ENCODE measurements at places on chromosomes 11 and 22.

DNA sequence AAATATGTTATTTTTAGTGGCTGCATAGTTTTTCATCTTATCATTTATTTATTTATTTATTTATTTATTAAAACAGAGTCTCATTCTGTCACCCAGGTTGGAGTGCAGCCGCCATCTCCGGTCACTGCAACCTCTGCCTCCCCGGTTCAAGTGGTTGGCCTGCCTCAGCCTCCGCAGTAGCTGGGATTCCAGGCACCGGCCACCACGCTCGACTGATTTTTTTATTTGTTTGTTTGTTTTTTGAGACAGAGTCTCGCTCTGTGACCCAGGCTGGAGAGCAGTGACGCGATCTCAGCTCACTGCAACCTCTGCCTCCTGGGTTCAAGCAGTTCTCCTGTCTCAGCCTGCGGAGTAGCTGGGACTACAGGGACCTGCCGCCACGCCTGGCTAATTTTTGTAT lies 262.9 kb upstream of the DDI1 start:
- no peak for DNase-seq

DNA sequence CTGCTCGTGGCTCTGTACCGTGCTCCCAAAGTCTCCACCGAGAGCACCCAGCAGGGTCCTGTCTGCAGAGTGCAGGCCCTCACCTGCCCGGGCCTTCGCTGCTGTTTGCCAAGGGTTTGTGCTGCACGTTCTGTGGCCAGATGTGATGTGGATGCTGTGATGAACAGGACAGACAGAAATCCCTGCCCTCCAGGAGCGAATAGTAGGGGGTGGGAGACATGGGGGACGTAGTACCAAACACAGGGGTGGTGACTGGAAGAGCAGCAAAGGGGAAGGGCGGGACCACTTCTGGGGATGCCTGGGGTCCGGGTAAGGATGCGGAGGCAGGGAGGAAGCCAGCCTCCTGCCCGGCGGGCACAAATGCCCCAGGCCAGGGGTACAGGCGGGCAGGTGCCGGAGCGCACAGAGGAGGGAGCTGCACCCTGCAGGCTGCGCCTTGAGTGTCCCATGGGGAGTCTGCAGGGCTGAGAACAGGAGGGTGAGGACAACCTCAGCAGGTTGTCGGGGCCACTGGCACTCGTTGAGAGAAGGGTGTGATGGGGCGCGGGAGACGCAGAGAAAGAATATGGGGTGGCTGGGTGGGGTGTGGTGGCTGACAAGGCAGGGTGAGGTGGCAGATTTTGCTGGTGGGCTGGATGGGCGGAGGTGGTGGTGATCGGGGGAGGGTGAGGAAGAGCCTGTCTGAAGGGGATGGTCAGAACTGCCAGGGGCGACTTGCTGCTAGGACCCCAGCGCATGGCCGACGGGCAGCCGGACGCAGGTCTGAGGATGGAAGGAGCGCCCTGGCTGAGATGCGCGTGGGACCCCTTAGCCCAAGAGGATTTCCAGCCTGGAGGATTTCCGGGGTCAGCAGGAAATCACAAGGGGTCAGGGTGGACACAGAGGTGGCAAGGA lies 16.3 kb upstream of the CTSD start:
- DNase-seq: no peak

DNA sequence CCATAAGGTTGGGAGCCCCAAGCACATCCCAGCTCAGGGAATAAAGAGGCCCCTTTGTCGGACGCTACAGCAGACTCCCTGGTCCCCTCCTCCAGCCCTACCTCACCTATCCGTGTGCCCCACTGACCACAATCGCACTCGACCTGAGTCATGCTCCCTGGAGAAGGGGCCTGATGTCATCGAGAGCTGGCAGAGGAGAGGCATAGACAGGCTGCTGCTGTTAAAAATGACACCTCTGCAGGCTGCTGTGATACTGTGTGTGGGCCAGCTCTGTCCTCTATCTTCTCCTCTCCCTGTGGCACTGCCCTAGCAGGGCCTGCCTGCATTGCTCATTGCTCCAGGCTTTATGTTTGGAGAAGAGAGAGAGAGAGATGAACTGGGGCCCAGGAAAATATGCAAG lies 123.4 kb upstream of the SYT13 start:
- no peak for DNase-seq

- peak; percentile 37 for DNase-seq
Observed at GRCh38 chr11:129695571-129696308, 119.9 kb upstream of the TMEM45B start.

GRCh38 chr22:19656541-19657251 lies 57.6 kb upstream of the SEPTIN5 start:
- no peak for DNase-seq

- DNase-seq: peak; percentile 57
Observed at GRCh38 chr11:76236092-76236999, 30.0 kb upstream of the WNT11 start.

DNA sequence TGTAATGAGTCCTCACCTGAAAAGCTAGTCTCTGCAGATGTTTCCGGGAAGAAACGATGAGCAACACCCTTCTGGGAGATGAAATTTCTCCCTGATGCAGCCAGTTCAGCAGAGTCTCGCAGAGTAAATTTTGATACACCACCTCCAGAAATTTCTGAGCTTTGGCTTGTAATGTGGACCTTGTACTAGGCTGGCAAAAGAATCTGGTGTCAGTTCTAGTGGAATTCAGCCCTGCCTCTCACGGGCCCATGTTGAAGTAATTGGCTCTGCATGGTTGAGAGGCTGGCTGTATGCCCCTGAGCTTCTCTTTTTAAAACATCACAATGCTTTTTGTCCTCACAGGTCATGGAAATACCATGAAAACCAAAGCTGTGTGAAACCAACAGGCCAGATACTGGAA lies at the start of gene GLYAT:
Gene GLYAT (minus strand): TSS at position 125 of the 400 bp plus-strand sequence. CDS start 7,447 bp downstream, outside the sequence.
- DNase-seq: no peak

DNA sequence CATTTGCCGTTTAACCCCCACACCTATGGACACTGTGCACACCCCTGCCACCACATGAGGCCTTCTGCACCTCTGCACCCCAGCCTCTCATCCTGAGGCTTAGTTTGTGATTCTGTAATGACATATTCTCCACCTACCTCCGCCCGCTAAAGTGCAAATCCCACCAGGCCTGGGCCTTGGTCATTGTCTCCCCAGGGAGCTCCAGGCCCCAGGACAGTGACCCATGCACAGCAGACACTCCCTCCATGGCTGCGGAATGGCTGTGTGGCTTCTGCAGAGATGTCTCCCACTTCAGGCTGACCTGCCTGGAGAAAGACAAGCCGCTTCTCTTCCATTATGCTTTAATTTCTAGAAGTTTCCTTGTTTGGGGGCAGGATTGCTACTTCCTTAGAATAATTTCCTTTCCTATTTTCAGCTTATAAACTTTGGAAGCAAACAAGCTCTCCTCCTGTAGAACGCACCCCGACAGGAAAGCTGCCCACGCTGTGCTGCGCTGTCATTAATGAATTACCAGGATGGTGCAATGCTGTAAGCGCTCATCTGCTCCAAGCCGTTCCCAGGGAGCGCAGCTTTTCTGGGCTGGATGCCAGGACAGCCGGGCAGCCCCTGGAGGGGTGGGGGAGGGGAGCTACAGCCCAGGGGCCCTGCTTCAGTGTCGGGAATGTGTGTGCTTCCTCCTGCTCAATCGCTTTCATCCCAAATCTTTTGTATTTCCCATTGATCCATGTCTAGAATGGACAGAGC lies 618.0 kb downstream of the BRD1 start:
- DNase-seq: no peak

- DNase-seq: no peak
Observed at GRCh38 chr11:64102005-64102738, 63.7 kb downstream of the MACROD1 start.

GRCh38 chr22:49468487-49469198 lies 359.0 kb downstream of the BRD1 start:
- DNase-seq: no peak

DNA sequence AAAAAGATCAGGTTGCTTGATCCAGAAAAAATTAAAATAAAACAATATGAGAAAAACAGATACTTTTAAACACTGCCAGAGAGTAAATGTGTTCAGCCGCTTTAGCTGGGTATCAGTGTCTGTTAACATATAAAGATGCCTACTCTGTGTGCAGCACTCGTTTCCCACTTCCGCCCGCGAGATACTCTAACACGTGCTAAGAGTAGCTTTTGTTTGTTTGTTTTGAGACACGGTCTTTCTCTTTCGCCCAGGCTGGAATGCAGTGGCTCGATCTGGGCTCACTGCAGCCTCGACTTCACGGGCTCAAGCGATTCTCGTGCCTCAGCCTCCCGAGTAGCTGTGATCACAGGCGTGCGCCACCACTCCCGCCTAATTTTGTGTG lies 531 bp upstream of the MEN1 start:
- DNase-seq: no peak

DNA sequence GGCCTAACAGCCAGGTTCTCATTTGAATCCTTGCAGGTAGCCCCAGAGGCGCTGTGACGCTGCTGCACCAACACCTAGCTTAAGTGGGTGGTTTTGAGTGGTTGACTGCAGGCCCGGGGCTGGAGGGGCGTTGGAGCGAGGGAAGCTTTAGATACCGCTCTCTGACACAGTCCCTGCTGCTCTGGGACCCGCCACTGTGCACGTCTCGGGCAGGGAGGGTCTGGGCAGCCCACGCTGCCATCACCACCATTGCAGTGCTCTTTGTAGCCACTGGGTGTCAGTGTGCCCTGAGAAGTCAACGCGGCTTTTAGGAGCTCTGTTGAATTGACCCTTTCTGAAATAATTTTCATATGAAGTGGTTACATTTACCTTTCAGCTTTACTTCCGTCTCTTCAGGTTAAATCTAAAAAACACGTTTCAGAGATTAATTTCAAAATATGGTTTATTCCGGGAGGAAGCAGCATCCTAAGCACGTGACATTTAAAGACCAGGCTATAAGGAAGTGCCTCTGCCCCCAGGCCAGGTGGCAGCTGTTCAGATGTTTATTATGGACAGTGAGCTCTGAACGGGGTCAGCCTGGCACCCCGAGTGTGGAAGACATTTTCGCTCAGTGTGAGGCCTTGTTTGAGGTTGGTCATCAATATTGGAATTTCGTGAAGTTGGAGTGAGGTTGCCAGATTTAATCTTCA lies 30.9 kb upstream of the PARVB start:
- DNase-seq: peak; percentile 77

GRCh38 chr11:40290171-40290631 lies 1169.3 kb downstream of the LRRC4C start:
- DNase-seq: no peak

DNA sequence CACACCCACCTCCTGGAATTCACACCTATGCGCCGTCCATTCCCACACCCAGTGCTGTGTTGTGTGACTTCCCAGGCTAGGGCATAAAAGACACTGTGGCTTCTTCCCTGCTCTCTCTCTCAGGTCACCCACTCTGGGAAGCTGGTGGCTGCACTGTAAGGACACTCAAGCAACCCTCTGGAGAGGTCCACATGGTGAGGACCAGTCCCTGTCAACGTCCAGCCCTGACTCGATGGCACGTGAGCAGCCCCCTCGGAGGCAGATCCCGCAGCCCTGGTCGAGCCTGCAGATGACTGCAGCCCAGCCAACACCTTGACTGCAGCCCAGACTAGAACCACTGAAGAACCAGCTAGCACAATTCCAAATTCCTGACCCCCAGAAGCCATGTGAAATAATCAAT lies 16.2 kb downstream of the CBX7 start:
- DNase-seq: no peak

GRCh38 chr11:61874377-61874809 lies 17.0 kb downstream of the FADS3 start:
- no peak for DNase-seq

DNA sequence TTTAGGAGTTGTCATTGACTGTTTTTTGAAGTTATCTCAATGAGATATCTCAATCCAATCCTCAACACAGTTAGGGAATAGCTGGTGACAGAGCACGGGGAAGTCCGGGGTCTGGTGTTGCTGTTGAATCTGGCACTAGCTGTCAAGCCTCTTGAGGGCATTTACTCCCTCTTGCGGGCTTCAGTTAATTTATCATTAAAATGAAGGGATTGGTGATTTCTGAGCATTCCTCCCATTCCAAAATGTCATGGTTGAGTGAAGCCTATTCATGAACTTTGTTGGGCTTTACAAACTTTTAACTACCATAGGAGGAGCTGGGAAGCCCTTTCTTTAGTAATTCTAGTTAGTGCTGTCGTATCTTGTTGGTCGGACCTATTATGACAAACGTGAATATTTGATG lies 40.2 kb downstream of the UVRAG start:
- DNase-seq: no peak

- DNase-seq: no peak
Observed at GRCh38 chr11:81071606-81072005, 1630.8 kb upstream of the TENM4 start.

DNA sequence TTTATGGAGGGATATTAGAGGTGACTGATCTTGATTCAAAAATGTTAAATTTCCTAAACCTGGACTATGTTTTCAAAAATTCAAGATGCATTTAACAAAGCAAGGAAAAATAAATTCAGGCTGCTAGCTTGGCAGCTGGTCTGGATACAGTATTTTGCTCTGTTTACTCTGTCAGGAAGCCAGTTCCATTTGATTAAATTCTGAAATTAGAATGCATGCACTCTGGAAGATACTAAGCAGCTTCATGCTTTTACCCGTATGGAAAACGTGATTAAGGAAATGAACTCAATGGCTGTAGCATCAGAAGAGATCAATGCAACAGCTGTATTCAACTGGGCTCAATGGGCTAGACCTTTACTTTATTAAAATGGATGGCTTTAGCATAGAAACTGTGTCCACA lies 14.2 kb downstream of the C11orf71 start:
- DNase-seq: no peak

DNA sequence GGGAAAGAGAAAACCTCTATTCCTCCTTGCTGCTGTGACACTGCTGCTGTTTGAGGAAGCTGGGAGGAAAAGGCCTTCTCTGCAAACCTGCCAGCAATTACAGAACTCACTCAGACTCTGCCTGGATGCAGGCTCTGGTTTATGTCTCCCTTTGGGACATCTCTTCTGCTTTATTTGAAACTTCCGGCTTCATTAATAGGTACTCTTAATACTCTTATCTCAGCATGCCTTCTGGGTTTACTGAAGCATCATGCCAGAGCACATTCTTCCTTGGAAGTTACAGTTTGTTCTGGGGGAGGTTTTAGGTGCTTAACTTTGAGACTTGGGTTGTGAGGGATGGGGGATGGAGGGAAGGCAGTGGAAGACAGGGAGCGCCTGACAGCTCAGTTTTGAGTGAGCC lies 79.9 kb downstream of the NAV2 start:
- no peak for DNase-seq

- no peak for DNase-seq
Observed at GRCh38 chr22:26780521-26780920, 123.1 kb downstream of the MIAT start.

GRCh38 chr22:48926136-48926535 lies 901.5 kb downstream of the BRD1 start:
- no peak for DNase-seq

GRCh38 chr22:37244922-37245722 lies 1.1 kb upstream of the RAC2 start:
- DNase-seq: no peak
